ENCODE measurements at places on chromosomes 6 and 20.

GRCh38 chr6:33699131-33699530, 12.4 kb downstream of the UQCC2 start:
- DNase-seq, result no peak

DNA sequence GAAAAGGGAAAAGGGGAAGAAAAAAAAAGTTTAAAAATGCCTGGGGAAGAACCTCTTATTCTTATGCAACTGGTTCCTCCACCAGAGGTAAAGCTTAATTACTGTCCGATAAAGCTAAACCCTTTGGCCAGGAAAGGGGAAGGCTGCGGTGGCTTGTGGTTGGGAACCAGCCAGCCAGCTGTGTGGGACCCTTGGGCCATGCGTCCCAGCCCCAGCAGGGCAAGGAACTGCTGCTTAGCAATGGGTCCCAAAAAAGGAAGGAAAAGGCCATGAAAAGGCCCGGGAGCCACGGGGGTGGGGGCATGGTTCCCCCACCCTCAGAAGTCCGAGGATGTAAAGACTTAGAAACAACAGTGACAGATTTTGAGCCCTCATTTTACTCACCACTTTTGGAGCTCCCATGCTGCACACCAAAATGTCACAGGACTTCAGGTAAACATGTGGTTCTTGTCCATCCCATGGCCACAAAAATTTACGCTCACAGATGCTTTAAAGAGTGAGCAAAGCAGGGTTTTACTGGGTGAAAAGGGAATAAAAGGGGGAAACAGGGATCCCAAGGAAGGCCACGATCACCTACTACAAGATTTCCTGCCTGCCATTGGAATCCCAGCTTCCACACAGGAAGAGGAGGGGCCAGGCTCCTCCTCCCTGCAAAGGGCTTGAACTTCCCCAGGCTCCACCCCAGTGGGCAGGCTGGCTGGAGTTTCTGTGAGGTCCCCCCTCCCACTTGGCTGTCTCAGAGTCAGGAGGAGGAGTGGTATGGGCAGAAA, 1234.7 kb upstream of the GJE1 start:
- DNase-seq, result peak; percentile 90

GRCh38 chr6:44071670-44072451, 55.4 kb downstream of the MRPL14 start:
- DNase-seq, result no peak

DNA sequence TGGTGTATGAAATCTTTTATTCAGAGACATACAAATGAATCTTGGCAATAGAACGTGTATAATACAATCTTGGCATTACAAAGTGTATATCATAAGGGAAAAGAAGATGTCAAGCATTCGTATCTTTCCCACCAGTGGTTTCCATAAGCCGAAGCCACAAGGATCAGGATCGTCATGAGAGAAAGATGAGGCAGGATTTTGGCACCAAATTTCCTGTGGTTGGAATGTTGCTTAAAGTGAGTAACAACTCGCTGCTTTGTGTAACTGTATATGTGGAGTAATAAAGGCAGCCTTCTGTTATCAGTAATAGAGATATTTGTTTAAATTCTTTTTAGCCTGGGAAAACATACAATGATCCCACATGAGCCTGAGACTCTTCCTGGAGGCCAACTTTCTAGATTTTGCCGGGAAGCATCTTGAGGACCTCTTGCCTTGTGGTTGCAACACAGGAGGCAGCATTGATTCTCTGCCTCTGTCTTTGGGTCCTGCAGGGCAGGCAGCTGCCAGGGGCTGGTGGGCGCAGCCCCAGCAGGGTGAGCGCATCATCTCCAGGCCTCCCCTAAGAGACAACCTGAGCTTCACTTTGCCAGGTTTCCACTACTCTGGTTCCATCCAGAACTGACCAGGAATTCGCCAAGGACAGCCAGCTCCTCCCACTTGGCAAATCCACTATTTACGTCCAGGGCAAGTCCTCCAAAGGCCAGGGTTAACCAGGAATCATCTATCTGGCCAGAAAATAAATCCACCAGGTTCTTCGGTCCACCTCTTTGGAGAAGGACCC, 230.9 kb upstream of the SULF2 start:
- DNase-seq, result no peak

DNA sequence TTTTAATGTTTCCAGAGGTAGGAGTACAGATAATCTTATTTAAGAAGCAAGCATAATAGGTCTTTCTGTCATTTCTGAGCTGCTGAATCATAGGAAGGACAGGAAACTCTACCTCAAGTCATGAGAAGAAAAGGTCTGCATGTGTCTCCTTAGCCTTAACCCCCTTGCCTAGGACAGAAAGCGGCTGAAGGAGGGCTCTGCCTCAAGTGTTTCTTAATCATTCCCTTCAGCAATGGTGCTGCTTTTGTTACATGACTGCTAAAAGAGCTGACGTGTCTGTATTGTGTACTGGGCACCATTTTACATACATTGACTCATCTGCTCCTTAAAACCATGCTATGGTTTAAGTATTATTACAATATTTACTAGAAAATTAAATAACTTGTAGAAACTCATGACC, 564.0 kb upstream of the AGPAT4 start:
- no peak for DNase-seq

DNA sequence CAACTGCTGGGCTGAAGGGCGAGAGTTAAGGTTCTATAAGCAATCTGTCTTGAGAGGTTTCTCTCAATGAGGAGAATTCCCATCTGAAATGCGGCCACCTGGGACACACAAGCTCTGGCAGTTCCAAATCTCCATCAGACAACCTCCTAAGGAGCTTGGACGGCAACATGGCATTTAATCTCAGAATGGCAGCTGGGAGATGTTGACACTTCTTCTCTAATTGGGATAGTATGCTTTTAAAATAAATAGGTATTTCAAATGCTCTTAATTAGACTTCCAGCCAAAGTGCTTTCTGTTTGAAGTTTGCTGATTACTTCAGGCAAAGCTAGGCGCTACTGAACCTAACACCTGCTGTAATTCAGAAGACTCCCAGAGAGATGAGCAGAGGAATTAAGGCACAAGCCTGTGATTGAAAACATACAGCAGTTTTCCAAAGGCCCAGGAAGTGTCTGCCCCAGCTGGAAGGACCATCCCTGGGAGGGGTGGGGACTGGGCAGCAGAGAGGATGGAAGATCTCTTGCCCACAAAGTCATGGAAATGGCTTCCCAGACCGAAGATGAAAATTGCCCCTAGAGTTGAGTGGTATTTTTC, 59.1 kb upstream of the KCNK16 start:
- DNase-seq, result no peak
